ENCODE measurements at places on chromosomes 12 and 14. TPM values are rescaled to one million over a fixed set of nuclear protein-coding genes. Genes with fewer than 3 reads are reported as not detected.

- peak overlapping the region; percentile 66 for H3K4me3 ChIP-seq
- H3K27me3 ChIP-seq, result peaks cover 37% of the 10 kb centered on the region
- H3K27ac ChIP-seq, result no peak overlapping the region
These were observed 1.1 kb downstream of the CARMIL3 start for GRCh38 chr14:24052656-24053547.

PTGR2 gene
- total RNA-seq, result 4.0 TPM

GRCh38 chr14:87407344-87407743 is 585.6 kb downstream of the GALC start:
- no peak overlapping the region for H3K27ac ChIP-seq
- no peaks in the 10 kb centered on the region for H3K36me3 ChIP-seq

DNA sequence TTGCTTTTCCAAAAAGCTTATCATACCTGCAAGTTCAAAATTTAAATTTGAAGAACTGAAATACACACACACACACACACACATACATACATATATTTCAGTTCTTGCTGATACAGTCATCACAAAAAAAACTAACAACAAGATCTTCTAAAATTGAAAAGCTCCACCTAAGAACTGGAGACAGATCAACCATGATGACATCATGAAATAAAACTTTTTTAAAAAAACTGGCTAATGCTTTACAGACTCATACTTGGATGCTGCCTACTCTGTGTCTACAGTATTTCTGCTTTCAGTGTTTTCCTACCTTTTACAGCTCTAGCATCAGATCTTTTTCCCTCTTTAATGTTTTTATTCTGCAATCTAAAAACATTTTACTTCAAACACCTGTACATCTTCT is 261.4 kb downstream of the DIO2 start:
- no peaks in the 10 kb centered on the region for H3K4me1 ChIP-seq
- H3K27me3 ChIP-seq, result peaks cover 1% of the 10 kb centered on the region
- H3K27ac ChIP-seq, result no peak overlapping the region
- no peak for DNase-seq

TAS2R30 gene
- 1.2 TPM for total RNA-seq

DNA sequence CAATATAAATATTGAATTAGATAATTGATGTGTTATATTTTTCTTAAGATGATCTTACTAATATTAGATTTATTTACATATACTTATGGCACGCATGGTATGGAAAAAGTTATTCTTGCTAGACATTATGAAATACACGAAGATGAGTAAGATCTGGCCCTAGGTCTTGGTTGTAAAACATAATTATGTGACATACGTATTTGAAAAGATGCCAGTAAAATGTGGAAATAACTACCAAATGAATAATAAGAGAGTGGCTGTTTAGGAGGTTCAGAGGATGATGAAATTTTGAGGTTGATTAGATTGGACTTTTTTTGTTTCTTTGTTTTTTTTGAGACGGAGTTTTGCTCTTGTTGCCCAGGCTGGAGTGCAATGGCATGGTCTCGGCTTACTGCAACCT is 41.3 kb downstream of the FANCM start:
- H3K4me1 ChIP-seq, result peaks cover 4% of the 10 kb centered on the region
- no peak overlapping the region for H3K27ac ChIP-seq
- no peak for DNase-seq
- no peak overlapping the region for H3K4me3 ChIP-seq
- no peaks in the 10 kb centered on the region for H3K36me3 ChIP-seq

TAS2R42 gene
- not detected for total RNA-seq

DNA sequence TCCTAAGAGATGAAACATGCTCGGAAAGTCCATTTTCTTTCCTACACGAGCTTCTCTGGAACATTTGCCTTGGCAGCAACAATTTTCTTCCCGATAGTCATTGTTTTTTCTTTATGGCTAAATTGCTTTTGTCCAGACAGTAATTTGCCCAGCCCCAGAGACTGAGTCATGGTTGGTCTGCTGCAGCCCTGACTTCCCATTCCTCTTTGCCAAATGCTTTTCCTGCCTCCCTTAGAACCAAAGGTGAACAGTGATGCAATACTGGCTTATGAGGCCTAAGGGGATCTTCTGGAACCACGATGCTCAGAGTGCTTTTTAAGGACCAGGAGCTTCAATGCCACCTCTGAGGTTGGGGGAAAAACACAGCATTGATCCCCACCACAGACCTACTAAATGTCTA is 1599.6 kb upstream of the TMEM132C start:
- no peak overlapping the region for H3K27ac ChIP-seq
- H3K4me1 ChIP-seq, result no peaks in the 10 kb centered on the region
- no peak overlapping the region for H3K4me3 ChIP-seq

DNA sequence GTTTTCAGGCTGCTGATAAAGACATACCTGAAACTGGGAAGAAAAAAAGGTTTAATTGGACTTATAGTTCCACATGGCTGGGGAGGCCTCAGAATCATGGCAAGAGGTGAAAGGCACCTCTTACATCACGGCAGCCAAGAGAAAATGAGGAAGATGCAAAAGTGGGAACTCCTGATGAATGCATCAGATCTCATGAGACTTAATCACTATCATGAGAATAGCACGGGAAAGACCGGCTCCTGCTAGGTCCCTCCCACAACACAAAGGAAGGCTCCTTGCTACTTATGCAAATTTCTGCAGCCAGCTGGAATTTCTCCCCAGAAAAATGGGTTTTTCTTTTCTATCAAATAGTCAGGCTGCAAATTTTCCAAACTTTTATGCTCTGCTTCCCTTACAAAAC is 174.1 kb upstream of the RMST start:
- DNase-seq, result no peak
- no peak overlapping the region for H3K27ac ChIP-seq
- peaks cover 7% of the 10 kb centered on the region for H3K27me3 ChIP-seq
- no peaks in the 10 kb centered on the region for H3K4me1 ChIP-seq
- no peaks in the 10 kb centered on the region for H3K36me3 ChIP-seq

DNA sequence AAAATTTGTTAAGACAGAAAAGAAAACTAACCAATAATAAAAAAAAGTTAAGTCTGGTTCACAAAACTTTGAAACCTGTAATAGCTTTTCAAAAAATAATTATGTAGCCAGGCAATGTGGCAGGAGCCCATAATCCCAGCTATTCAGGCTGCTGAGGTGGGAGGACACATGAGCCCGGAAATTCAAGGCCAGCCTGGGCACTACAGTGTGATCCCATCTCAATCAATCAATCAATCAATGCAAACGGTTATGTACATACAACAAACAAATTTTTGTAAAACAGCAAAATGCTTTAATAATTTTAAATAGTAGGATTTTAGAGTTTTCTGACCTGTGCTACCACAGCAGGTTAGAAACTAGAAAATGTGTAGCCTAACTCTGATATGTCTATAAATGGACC is 152.4 kb downstream of the MED13L start:
- peak overlapping the region; percentile 12 for H3K27ac ChIP-seq
- H3K4me3 ChIP-seq, result no peak overlapping the region
- no peak for DNase-seq
- no peaks in the 10 kb centered on the region for H3K36me3 ChIP-seq
- peaks cover 93% of the 10 kb centered on the region for H3K4me1 ChIP-seq
- no peaks in the 10 kb centered on the region for H3K27me3 ChIP-seq

GRCh38 chr14:101834397-101834796 is 72.9 kb downstream of the PPP2R5C start:
- no peaks in the 10 kb centered on the region for H3K36me3 ChIP-seq
- H3K27ac ChIP-seq, result no peak overlapping the region
- no peak for DNase-seq
- H3K27me3 ChIP-seq, result no peaks in the 10 kb centered on the region
- peaks cover 39% of the 10 kb centered on the region for H3K4me1 ChIP-seq

GRCh38 chr14:37585971-37586796 is 8.9 kb downstream of the FOXA1 start:
- DNase-seq, result no peak
- no peak overlapping the region for H3K4me3 ChIP-seq
- H3K27me3 ChIP-seq, result peaks cover 65% of the 10 kb centered on the region
- no peak overlapping the region for H3K27ac ChIP-seq

GRCh38 chr12:12039897-12040296 is 30.8 kb upstream of the BCL2L14 start:
- no peaks in the 10 kb centered on the region for H3K4me1 ChIP-seq
- H3K27ac ChIP-seq, result no peak overlapping the region
- DNase-seq, result no peak
- H3K4me3 ChIP-seq, result no peak overlapping the region
- H3K36me3 ChIP-seq, result peaks cover 3% of the 10 kb centered on the region

NAP1L1 gene
- total RNA-seq, result 386 TPM

DNA sequence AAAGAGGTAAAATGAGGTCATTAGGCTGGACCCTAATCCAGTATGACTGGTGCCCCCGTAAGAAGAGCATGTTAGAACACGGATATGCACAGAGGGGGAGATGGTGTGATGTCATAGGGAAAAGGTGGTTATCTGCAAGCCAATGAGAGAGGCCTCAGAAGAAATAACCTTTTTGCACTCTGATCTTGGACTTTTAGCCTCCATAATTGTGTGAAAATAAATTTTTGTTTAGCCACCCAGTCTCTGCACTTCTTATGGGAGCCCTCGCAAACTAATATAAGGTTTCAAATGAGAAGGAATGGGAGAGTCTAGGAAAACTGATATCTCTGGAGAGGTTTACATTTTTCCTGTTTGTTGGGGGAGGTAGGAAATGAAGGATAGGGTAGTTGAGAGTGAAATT is 43.2 kb upstream of the PKP2 start:
- no peak for DNase-seq
- H3K36me3 ChIP-seq, result no peaks in the 10 kb centered on the region
- H3K4me3 ChIP-seq, result no peak overlapping the region
- peaks cover 7% of the 10 kb centered on the region for H3K27me3 ChIP-seq
- H3K4me1 ChIP-seq, result no peaks in the 10 kb centered on the region

DNA sequence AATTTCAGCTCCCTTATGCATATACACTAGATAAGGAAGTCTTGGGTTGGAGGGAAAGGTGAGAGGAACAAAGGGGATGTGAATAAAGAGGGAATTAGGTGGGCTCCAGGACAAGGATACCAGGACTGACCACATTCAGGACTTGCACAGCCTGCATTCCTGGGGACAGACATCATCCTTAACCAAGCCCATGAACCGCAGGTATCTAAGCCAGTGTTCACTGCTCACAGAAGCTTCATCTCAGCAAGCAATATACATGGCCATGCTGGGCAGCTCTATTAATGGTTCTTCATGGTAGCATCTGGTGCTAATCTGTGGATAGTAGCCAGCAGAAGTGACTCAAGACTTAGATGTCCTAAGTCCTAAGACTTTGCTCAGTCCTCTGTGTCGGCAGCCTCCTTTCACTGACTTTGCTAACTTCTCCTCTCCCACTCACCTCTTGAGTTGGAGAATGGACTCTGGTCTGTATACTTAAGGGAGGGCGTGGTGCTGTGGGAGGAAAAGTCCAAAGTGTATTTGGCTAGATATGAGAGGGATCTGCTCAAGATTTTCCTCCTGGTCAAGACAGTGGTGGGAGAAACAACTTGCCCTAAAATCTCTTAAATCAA is 136.1 kb downstream of the ASCL1 start:
- H3K36me3 ChIP-seq, result no peaks in the 10 kb centered on the region
- no peaks in the 10 kb centered on the region for H3K4me1 ChIP-seq
- no peak overlapping the region for H3K4me3 ChIP-seq
- no peak for DNase-seq

MYO1A gene
- not detected for total RNA-seq

DNA sequence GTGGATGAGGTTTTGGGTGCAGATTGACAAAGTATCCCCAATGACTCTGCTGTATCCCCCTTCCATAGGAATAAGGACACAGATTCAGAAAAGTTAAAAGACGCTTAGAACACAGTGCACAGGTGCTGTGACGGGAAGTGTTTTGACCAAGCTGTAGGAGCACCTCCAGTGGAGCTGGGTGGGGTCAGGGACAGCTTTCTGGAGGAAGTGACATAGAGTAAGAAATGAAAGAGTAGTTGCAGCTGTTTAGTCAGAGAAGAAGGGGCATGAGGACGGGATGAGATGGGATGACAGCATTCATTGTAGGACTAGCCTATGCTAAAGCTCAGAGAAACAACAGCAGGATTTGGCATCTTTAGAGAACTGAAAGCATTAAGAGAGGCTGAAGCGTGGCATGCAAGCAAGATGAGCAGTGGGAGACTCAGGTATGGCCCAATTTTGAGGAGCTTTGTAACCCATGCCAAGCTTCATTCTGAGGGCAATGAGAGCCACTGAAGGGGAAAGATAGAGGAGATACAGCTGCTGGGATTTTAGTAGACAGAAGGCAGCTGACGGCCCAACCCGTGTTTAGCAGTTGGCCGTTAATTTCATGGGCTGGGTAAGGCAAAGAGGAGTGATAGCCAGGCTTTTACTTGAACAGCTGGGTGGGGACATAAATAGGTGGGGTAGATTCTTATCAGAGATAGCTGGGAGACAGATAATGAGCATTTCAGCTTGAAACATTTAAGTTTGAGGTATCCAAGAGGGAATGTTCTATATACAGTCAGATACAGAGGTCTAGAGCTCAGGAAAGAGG is 131.8 kb upstream of the KRAS start:
- H3K4me1 ChIP-seq, result peaks cover 27% of the 10 kb centered on the region
- DNase-seq, result no peak
- no peaks in the 10 kb centered on the region for H3K27me3 ChIP-seq
- H3K27ac ChIP-seq, result no peak overlapping the region
- H3K36me3 ChIP-seq, result no peaks in the 10 kb centered on the region

GRCh38 chr14:75279153-75279762 is 630 bp downstream of the FOS start:
- no peaks in the 10 kb centered on the region for H3K27me3 ChIP-seq
- no peak for DNase-seq
- H3K4me3 ChIP-seq, result peak overlapping the region; percentile 79
- H3K4me1 ChIP-seq, result peaks cover 45% of the 10 kb centered on the region
- peaks cover 19% of the 10 kb centered on the region for H3K36me3 ChIP-seq

- no peak overlapping the region for H3K4me3 ChIP-seq
- no peaks in the 10 kb centered on the region for H3K4me1 ChIP-seq
- peak; percentile 13 for DNase-seq
- no peak overlapping the region for H3K27ac ChIP-seq
These were observed 55.7 kb downstream of the TRPV4 start for GRCh38 chr12:109777544-109777943.

DNA sequence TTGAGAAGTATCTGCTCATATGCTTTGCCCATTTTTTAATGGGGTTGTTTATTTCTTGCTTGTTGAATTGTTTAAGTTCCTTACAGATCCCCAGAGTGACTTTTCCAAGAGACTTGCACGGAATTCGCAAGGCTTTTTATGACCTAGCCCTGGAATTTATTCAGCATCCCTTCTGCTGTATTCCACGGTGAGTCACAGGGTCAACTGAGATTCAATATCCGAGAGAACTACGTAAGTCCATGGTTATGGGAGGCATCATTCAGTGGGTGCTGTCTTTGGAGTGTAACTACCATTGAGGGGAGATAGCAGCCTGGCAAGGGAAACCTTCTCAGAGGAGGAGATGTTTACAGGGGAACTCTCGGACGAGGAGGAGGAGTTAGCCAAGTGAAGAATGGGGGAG is 20.9 kb upstream of the GPRC5A start:
- peak overlapping the region; percentile 89 for H3K27ac ChIP-seq
- no peak for DNase-seq
- H3K36me3 ChIP-seq, result peaks cover 6% of the 10 kb centered on the region

DNA sequence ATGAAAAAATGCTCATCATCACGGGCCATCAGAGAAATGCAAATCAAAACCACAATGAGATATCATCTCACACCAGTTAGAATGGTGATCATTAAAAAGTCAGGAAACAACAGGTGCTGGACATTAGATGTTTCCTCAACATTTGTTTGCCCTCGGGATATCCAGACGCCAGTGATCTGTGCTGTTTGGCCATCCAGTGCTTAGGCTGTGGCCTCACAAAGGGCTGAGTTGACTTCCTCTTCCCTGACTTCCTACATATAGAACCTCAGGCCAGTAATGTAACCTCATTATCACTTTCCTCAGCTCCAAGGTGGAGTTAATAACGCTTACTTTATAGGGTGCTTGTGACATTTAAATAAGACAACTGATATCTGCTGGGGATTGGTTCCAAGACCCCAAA is 51.8 kb downstream of the SLC15A5 start:
- H3K4me1 ChIP-seq, result no peaks in the 10 kb centered on the region
- H3K36me3 ChIP-seq, result no peaks in the 10 kb centered on the region
- no peak overlapping the region for H3K4me3 ChIP-seq
- no peak overlapping the region for H3K27ac ChIP-seq
- DNase-seq, result no peak
- no peaks in the 10 kb centered on the region for H3K27me3 ChIP-seq

LMO3 gene
- not detected for total RNA-seq
